Anterior cingulate cortex (tissue), 58 donors: ENCODE measurements at places on chromosomes 11 and 22.

- DNase-seq = no peak
These were observed 530.5 kb upstream of the CCDC90B start for GRCh38 chr11:83816572-83817187.

- DNase-seq = no peak
These were observed 8.4 kb upstream of the SLC15A3 start for GRCh38 chr11:60960405-60960804.

- DNase-seq = no peak
These were observed 499 bp downstream of the ATL3 start for GRCh38 chr11:63670433-63671321.

DNA sequence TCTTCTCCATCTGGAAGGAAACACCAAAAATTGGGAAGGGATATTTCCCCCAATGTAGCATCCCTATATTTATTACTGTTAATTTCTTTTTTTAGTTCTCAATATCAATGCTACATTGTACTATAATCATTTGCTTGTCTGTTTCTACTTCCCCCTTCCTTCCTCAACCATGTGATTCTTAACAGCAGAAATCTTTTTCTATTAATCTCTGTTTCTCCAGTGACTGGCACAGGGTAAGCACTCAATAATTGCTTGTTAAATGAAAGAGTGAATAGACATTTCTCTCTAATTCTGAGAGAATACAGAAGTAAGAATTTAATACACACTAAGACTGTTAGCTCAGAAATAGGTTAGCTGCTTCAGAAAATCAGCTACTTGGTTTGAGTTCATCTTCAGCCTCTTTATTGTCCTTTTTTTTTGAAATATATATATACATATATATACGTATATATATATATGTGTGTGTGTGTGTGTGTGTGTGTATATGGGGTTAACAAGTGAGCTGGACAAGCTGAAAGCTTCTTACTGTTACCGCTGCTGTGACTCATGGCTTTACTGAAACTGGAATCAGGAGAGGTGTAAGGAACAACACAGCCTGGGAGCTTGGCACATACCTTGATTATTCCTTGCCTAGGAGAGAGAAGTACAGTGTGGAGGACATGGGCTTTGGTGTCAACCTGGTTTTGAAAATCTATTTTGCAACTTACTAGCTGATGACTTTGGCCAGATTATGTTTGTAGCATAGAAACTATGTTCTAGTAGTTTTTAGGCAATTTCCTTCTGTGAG, 26.2 kb upstream of the PDE3B start:
- DNase-seq = no peak

DNA sequence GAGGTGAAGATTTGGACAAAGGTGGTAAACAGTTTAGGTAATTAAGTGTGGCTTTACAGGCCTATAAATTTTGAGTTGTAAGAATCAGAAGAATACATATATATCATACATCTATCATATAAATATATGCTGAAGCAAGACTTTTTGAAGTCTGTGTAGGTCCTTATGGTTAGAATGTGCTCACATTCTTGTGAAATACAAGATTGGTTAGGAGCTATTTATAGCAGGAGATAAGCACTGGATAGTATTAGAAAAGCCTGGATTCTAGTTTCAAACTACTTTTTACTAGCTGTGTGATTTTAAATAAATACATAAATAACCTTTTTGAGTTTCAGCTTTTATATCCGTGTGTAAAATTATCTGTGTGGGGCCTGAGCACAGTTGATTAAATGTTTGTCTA, 42.3 kb downstream of the ANKRD42 start:
- DNase-seq = no peak

DNA sequence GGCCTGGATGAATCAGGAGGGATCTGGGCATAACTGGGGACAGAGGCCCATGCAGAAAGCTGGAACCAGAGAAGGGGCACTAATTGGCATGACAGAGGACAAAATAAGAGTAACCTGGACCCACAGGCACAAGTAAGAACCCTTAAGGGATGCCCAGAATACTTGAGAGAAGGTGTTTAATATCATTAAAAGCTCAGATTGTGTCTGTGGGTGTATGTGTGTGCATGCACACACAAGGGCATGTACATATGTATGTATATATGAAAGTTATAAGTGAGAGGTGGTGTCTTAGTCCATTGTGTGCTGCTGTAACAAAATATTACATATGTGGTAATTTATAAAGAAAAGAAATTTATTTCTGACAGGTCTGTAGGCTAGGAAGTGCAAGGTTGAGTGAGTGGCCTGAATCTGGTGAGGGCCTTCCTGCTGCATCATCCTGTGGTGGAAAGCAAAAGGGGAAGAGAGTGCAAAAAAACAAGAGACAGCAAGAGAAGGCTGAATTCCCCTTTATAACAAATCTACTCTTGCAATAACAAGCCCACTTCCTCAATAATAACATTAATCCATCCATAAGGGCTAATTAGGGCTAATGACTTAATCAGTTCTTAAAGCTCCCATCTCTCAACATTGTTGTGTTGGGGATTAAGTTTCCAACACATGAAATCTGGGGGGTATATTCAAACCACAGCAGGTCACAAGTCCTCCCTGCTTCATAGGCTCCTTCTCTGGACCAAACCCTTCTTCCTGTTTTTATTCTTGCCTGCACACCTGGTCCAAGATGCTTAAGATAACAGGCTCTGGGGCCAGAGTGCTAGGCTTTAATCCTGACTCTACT, 68.3 kb upstream of the POU2AF2 start:
- DNase-seq = no peak

DNA sequence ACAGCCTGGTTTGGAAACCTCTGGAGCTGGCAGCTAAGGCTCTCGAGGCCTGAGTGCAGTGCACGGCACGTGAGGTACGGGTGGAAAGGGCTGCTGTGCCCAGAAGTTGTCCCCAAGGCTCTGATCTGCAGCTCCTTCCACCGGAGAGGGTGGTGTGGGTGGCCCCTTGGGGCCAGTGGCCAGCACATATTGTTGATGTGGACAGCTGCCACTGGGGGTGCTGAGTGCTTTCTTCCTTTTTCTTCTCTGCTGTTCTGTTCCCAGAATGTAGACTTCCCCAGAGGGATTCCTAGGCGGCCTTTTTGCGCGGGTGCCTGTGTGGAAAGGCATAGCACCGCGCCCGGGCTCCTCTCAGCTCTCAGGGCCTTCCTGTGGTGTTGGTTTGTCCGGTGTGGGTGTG, 1476.5 kb downstream of the TBC1D22A start:
- DNase-seq = no peak

DNA sequence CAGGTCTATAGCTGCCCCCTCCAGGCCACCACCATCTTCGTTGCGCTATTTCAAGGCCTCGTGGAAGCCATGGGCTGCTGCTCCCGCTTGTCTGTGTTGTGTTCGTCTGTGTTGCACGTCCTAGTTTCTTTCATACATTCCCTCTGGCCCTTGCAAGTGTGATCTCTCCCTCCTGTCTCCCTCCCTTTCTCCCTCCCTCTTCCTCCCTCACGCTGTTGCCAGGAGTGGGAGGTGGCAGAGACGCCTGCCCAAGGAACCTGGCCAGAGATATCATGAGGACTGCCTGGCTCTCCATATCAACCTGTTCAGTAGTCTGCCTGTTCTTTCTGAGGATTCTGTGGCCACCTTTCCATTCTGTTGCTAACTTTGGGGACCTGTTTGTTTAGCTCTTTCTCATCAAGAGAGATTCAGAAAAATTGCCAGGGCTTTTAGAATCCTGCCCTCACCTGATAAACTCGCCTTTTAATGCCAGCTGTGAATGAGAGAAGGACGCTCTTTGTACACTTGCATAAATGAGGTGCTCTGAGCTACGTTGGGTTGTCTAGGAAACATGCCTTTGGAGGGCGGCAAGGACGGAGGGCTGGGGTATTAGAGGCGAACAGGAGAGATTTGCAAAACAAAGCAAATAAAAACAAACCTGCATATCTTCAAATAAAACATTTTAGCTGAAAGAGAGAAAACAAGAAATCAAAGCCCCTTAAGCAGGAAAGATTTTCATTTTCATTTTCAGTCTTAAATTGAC, 185.2 kb downstream of the TBC1D22A start:
- no peak for DNase-seq

- DNase-seq = no peak
These were observed 209.7 kb downstream of the SNX19 start for GRCh38 chr11:130706572-130706971.

- no peak for DNase-seq
These were observed 46.4 kb upstream of the SHANK2 start for GRCh38 chr11:71298761-71299181.

GRCh38 chr11:20035701-20036601, 124.3 kb downstream of the DBX1 start:
- no peak for DNase-seq

- no peak for DNase-seq
These were observed 453.9 kb downstream of the ETS1 start for GRCh38 chr11:128133501-128133900.

GRCh38 chr22:31956360-31956759, 12.0 kb downstream of the YWHAH start:
- no peak for DNase-seq

- no peak for DNase-seq
These were observed 59.2 kb upstream of the BID start for GRCh38 chr22:17833489-17833888.

- DNase-seq = no peak
These were observed 21.3 kb upstream of the MYH9 start for GRCh38 chr22:36409056-36409455.

GRCh38 chr11:13061294-13061990, 52.3 kb downstream of the RASSF10 start:
- DNase-seq = no peak

DNA sequence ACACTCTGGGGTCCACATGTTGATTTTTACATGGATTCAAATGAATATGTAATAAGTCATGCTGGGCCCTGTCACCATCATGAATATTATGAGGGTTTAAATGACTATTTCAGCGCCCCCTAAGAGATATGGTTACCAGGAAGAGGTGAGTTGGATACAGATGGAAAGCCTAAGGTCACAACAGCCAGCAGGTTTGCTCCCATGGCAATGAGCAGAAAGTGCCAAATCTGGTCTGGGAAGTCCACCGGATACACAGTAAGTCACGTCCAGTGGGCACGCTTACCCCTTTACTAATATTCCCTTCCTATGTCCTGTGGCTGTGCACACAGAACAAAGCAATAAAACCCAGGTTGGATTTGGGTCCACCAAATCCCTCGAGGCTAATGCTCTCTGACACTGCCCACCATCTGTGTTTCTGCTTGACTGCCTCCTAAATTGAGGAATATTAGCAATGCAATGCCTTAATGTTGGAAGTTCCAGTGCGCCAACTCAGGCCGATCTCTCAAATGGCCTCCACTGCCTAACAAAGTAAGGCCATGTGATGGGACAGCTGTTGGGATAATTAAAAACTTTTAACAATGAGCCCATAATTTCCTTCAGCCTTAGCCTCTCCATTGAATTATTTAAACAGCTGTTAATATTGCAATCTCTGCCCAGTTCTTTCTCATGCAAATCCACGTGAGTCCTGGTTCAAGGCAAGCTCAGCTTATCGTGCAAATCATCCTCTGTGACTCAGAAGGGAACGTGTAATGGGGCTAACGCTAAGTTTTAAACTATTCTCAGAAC, 97.6 kb downstream of the SLC1A2 start:
- no peak for DNase-seq

GRCh38 chr11:110968348-110969062, 256.3 kb upstream of the ARHGAP20 start:
- no peak for DNase-seq

DNA sequence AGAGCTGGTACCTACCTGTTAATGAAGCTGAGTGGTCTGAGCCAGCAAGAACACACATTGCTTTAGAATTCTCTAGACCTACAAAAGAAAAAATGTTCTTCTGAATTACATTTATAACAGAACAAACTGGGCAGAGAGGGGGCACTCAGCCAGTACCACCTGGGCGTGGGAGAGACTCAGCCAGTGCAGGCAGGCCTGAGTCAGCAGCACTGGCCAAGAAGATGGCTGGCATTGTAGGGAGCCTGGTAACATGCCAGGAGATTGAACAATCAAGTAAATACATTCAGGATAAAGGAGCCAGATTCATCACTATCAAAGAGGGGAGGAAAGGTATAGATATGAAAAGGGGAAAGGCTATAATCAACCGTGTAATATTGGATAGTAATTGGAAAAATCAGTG, 19.9 kb downstream of the SERGEF start:
- DNase-seq = no peak

DNA sequence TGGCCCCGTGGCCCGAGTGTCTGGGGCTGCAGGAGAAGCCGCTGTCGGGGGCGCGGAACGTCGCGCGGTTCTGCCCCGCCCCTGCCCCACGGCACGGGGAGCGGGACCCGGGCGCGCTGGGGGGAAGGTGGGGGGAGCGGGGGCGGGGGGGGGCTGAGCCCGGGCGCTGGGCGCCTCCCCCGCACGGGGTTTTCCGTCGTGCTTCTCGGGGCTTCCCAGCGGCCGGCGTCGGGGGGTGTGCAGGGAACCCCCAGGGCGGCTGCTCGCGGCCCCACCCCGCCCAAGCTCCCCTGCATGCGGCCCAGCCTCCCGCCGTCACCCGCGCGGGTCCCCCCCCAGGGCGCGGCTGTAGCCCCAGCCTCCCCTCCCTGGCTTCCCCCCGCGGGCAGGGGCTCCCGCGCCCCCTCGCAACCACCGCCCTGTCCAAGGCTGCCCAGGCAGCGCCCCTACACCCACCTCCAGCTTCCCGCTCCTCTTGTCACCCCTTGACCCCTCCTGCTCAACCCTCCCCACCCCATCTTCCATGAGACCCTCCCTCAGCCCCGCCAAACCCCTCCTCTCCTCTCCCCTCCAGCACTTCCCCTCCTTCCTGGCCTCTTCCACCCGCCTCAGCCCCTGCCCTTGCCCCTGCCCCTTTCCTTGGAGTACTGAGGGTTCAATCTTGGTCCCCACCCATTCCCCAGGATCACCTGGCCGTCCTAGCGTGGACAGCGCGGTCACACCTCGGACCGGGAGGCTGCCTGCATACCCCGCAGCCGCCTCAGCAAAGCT, 1.7 kb downstream of the IL17REL start:
- no peak for DNase-seq

- DNase-seq = no peak
These were observed 19.6 kb upstream of the CCDC134 start for GRCh38 chr22:41780746-41781505.

DNA sequence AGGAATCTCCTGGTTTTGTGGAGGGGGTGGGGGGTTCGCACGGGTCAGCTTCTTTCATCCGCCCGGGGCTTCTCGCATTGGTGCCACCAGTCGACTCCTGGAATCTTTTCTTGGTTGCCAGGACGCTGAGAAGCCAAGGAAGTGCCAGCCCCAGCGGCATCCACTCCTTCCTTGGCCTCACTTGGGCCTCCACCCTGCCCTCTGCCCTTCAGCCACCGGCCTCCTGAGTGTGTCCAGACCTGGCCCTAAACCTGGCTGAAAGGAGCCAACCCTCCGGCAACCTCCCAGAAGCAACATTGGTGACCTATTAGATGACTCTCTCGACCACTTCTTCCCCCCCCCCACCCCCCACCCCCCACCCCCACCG, 518 bp upstream of the GALNT18 start:
- no peak for DNase-seq

DNA sequence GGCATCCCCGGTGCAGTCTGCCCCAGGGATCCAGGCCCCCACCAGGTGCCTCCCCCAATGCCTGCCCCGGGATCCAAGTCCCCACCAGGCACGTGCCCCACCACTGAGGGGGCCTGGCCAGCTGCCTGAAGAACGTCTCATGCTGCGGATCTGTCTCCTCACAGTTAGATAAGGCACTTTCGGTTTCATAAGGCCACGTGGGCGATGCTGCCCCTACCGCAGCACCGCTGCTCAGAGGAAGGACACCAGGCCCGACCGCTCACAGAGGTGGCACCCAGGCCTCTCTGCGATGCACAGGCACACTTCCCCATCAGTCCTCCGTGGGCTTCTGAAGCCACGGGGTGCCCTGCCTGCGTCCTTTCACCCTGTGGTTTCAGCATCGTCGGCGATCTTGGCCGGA, 68.1 kb upstream of the BID start:
- DNase-seq = no peak
